ENCODE measurements at places on chromosomes 2 and 18.

- no peak for DNase-seq
These were observed 6.2 kb upstream of the PLCL1 start for GRCh38 chr2:197798187-197798586.

DNA sequence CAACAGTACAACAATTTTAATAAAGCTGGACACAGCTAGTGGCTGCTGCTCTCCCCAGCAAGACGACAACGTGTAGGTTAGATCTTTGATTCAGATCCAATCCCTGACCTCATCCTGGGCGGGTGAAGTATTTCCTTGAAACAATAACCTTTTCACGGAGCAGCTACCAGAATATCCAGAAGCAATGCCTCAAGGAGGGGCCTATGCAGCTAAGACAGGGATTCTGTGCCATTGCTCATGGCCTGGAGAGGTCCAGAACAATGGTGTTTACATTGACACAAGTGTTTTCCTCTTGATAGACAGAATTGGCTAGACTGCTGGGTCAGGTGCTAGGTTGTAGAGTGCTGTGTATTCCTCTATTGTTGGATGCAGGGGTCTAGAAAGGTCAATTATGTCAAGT, 520.1 kb downstream of the BCL11A start:
- no peak for DNase-seq

DNA sequence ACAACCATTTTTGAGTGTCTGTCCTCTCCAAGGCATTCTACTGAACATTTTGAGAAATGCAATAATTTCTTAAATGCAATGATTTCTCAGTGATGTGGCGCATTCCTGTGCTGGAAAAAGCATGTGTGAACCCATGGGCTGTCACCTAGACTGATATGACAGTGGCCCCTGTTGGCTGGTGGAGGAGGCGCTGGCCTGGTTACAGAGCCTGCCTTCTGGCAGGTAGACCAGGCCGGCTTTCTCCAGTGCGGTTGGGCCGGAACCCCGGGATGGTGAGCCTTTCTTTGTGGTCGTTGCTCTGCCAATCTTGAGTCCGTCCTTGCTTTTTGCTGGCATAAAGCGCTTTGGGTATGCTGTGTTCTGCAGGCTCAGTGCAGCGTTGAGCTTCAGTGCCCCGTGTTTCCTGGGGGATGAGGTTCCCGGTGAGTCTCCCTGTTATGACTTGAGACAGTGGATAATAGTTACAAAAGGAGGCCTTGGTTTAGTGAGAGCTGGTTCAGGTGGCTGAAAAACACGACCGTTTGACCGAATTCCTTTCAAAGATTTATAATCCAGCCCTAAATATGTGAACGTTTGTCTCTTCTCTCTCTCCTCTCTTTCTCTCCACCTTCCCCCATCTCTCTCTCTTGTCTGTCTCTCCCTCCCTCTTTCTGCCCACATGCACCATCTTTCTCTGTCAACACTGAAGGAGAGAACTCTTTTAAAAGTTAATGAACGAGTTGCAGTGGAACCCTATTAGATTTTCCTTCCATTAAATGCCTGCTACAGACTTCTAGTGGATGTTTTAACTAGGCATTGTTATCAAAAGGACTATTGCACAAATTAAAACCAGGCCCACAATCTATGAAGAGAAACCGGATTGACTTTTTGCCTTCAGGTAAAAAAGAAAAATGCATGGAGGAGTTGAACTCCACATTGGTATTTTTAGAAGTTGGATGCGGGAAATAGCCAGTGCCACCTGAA, 34.0 kb downstream of the TSHZ1 start:
- DNase-seq: no peak

- DNase-seq: no peak
These were observed 316 bp downstream of the GRP start for GRCh38 chr18:59220164-59220783.

DNA sequence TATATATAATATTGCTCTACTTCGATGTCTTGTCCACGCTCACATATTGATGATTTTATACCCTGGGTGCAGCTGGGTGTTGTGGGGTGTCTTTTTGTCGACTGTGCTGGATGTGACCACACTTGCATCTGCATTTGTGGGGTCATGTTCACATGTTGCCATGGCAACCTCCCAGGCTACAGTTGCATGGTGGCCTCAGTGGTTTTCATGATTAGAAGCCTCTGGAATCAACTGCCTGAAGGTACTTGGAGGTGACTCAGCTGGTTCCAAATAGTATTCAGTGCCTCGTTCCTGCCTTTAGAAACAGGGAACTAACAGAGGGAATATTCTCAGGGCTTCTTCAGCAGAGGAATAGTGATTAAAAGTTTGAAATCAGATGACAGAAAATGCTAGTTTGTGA, 166.3 kb upstream of the NYAP2 start:
- DNase-seq: no peak

DNA sequence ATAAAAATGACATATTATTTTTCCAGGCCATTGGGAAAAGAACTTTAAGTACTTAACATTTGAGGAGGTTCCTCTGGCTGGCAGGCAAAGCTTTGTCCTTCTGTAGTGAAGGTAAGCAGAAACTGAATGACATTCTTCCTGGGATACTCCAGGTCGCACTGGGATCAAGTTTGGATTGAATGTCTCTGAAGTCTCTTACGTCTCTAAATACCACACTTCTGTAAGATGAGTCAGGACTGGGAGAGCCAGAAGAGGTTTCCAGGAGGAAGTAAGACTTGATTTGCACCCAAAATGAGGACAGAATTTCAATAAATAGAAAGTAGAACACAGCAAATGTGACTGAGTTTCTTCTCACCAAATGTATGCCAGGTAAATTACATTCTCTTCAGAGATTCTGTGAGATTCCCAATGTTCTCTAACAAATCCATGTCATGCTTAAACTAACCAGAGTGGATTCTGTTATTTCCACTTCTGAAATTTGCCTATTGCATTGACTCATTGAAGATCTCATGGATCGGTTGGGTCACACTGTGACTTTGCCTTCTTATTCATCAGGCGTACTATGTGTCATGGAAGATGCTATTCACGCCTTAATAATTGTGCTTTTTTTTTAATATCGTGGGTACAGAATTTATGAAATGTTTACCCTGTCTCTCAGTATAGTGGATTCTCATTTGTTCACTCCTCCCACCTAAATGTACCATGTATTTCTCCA, 25.5 kb upstream of the VIT start:
- no peak for DNase-seq

DNA sequence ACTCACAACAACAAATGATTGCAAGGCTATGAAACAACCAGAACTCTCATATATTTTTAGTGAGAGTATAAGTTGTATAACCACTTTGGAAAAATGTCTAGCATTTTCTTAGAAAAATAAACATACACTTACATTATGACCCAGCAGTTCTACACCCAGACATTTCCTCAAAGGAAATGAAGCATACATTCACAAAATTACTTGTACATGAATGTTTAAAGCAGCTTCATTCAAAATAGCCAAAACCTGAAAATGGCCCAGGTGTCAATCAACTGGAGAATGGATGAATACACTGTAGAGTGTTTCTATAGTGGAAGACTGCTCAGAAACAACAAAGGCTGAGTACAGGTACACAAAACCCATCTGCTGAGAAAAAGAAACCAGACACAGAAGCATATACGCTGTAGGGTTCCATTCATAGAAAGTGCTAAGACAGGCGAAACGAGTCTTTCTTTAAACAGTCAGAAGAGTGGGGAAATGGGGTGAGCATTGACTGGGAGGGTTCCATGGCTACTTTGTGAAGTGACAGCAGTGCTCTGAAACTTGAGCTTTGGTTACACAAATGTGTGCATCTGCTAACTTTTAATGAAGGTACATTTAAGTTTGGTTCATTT, 799.0 kb downstream of the DCDC2C start:
- DNase-seq: no peak

DNA sequence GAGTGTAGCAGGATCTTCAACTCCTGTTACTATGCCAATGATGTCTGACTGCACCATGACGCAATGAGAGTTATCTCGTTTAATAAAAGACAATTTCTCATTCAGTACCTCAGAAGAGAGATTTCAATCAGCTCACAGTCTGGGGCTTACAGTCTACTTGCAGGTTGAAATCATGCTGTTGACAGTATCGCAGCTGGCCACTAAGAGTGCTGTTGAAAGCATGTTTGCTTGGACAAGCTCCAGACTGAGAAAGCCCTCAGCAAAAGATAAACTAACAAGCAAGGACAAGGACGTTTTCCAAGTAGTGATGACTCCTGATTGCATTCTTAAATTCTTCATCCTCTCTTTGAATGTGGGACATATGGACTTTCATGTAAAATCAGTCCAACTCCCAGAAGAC, 145.2 kb upstream of the SYT4 start:
- no peak for DNase-seq
